Right kidney (tissue), 9 donors: ENCODE measurements at places on chromosomes 6 and 20.

GRCh38 chr6:43361269-43361668, 8.2 kb downstream of the ZNF318 start:
- no peak for DNase-seq

DNA sequence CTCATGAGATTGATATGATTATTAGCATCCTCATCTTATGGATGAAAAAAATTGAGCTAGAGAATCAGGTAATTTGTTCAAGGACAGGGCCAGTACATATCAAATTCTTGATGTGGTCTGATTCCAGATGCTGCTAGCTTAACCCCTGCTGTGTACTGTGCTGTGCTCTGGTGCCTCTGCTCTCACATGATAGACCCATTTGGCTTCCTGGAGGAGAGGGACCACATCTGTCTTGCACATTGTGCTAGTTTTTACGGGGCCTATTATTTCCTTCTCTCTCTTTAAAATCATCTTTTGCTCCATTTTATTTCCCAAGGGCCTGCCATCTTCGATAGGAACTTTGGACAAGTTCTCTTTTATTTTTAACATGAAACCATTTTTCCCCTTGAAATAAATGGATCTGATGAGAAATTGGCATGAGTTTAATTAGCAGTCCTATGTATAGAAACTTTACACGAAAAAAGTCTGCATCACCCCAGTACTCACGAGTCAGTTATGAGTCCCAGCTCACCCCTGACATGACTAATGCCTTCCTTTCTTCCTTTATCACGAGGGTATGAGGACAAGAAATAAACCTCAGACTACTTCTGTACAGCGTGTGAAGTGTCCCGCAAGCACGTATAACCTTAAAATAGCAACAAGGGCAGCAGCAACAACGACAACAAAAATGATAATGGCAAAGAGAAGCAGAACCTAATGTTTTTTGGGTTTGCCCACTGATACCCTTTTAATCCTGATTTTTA, 26.5 kb downstream of the CD109 start:
- DNase-seq: no peak

GRCh38 chr6:97053643-97054411, 129.3 kb downstream of the KLHL32 start:
- no peak for DNase-seq

- no peak for DNase-seq
Measured at GRCh38 chr20:51513545-51513944, 29.0 kb downstream of the NFATC2 start.

DNA sequence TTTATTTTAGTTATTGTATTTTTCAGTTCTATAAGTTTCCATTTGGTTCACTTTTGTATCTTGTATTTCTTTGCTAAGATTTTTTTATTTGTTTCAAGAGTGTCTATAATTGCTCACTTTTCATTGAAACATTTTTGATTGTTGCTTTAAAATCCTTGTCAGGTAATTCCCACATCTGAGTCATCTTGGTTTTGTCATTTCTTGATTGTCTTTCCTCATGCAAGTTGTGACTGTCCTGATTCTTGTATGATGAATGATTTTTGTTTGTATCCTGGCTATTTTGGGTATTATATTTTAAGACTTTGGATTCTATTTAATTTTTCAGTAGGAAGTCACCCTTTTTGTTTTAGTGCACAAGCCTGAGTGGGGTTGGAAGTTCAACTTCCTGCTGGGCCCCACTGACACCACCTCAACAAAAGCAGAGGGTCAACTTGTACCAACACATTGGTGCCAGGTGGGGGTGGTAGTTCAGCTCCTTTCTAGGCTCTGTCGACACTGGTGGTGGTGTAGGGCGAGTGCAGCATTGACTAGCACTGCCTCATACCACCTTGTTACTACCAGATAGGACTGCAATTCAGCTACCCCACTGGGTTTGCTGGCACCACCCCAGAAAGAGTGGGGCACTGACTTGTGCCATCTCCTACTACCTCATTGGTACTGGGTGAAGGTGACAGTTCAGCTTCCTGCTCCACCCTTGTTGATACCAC, 8.8 kb downstream of the RSPH3 start:
- no peak for DNase-seq

DNA sequence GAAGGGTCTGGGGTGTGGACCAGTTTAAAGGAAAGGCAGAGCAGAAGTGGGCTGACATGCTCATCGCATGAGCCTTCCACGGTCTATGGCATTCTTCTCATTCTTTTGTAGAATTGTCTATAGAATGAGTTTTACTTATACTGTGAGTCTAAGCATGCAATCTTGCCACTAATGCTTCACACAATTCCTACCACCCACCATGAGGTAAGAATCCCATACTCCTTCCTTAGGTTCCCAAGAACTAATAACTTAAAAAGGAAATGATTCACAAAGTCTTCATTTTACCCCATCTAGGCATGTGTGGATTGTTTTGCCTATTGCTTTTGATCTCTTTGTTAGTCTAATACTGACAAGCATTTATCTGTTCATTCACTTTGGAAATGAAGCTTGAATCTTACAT, 195.2 kb downstream of the LY86 start:
- DNase-seq: no peak

GRCh38 chr6:46135176-46135575, 5.4 kb downstream of the ENPP4 start:
- no peak for DNase-seq
